Testis (tissue), 5 donors: ENCODE measurements at places on chromosomes 12 and 14. TPM values are rescaled to one million over a fixed set of nuclear protein-coding genes. Genes with fewer than 3 reads are reported as not detected.
A peak's percentile ranks its signal among the peaks of the same experiment; 100 is the strongest.

THTPA gene
- 25.1 TPM for total RNA-seq

GRCh38 chr12:132414634-132415326 lies 75.2 kb upstream of the FBRSL1 start:
- peak; percentile 80 for DNase-seq

PROX2 gene
- total RNA-seq: 0.08 TPM

DNA sequence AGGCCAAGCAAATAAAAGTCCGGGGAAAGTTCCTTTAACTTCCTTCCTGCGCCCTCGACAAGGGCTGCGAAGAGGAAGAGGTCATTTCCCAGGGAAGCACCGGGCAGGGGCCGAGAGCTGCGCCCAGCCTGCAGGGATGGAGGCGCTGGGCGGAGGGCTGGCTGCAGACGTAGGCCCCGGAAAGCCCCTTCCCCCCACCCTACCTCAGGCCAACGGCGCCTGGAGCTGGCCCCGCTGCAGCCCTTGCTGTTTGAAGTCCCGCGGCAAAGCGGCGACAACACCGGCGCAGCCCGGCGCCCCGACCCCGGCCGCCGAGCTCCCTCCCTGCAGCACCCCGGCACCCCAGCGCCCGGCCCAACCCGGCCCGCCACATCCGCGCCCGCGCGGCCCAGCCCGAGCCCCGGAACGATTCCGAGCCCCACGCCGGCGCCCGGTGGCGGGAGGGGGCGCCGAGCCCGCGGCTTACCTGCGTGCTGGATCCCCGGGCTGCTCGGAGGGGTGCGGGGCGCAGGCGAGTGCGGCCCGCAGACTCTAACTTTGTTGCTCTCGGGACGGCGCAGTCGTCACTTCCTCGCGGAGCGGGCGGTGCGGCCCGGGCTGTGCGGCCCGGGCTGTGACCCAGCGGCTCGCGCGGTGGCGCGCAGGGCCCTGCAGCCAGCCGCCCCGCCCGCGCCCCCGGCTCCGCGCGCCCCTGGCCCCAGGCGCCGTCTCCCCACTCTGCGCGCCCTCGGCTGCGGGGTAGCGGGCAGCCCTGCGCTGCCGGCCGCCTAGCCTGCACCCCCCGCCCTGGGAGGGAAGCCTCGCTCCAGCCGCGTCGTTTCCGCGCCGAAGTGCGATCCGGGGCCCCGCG lies 64.8 kb upstream of the PTGR2 start:
- peak; percentile 76 for DNase-seq

- no peak for DNase-seq
Observed at GRCh38 chr14:93727039-93727740, 61.1 kb downstream of the PRIMA1 start.

KRT6C gene
- not detected for total RNA-seq

GRCh38 chr14:74221741-74222140 lies 17.5 kb upstream of the VSX2 start:
- no peak for DNase-seq

GRCh38 chr12:112837629-112838197 lies 46.2 kb downstream of the RPH3A start:
- no peak for DNase-seq

GRCh38 chr12:120237360-120238171 lies 28.0 kb downstream of the PXN start:
- DNase-seq: peak; percentile 64

DNA sequence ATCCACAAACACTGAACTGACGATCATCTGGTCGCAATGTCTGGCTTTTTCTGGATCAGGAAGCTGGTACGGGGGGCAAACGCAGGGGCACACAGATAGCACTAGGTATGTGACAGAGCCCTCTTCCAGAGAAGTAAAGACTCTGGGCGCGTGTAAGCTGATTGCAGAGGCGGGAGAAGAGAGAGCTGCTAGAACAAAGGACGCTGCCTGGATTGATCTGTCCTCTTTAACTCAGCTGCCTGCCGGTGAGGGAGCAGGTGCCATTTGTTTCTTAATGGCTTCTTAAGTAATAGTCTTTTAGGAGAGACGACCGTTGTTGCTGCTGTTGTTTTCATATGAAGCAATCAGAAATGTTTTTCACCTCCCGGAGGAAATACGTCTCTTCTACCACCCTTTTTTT lies 77.3 kb downstream of the GLT1D1 start:
- no peak for DNase-seq

DNA sequence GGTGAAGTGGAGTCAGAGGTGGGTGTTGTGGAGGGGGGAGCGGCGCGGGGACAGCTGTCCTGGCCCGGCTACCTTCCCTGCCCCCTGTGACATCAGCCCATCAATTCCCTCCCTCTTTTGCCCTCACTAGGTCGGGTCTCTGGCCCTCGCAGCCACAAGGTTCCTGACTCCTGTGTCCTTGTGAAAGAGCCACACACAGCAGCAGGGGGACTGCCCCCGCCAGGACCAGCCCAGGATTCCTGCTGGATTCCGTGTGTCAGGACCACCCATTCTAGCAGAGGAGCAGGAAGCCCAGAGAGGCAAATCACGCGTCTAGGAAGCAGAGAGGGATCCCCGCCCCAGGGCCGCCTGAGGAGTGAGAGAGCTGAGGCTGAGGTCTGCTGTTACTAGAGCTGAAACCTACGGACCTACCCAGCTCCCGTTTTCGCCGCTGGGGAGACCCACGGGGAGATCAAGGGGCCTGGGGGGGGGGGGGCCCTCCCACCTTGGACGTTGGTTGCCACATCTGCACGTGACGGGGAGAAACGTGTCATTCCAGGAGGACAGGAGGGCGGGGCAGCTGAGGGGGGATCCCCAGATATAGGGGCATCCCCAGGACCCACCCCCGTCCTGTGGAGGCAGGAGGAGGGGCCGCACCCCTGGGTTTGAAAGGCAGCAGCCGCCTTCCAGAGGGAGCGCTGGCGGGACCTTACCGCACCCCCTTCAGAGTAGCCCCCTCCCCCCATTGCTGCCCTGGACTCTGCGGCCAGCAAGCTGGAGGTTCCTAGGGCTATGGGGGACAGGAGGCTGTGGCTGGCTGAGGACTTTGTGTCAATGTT lies 12.5 kb upstream of the INF2 start:
- peak; percentile 47 for DNase-seq

DNA sequence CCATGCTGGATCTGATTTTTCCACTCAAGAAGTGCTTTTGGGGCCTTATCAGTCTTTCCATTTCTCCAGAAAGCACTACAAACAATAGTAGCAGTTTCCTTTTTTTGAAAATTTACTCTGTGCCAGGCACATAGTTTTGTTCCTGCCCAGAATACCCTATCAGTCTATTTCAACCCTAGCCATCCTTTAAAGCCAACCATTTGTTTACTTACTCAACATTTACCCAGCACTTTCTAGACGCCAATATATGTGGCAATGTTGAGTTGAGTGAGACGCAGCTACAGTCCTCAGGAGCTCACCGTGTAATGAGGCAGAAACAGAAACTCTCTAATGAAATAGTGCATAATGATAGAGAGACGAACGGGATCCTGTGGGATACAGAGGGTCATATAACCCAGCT lies 32.9 kb upstream of the CHST11 start:
- no peak for DNase-seq

RNF212B gene
- total RNA-seq: 23.2 TPM

DNA sequence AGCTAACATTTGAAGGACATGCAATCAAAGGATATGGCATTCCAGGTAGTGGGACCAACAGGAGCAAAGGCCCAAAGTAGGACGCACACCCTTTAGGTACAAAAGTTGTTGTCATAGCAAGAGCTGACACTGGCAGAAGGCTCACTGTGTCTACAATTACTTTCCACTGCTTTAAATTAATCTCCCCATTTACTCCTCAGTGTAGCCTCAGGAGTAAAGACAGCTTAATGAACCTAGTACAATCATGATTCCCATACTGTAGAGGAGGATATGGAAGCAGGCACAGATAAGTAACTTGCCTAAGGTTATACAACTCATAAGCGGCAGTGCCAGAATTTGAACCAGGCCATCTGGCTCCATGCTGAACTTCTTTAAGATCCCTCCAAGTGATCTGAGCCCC lies 212.9 kb upstream of the SFSWAP start:
- DNase-seq: no peak

REP15 gene
- 1.0 TPM for total RNA-seq

DNA sequence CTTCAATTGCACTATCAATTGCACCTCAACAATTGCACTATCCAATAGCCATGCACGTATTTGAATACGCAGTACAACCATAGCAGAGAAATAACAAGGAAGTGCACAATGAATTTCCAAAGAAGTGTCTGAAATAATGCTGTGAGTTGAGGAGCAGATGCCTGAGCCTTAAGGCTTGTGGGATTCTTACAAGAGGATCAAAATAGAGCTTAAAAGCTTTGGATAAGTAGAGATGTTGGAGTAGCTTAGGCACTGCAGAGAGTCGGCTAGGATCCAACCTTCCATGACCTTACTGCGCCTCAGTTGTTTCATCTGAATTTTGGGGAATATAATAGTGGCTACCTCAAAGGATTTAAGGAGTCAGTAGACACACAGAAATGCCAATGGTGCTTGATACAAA lies 196.1 kb upstream of the FLRT2 start:
- no peak for DNase-seq
